Fibroblast of skin of scalp (primary cell): ENCODE measurements at places on chromosomes 2 and 18.

DNA sequence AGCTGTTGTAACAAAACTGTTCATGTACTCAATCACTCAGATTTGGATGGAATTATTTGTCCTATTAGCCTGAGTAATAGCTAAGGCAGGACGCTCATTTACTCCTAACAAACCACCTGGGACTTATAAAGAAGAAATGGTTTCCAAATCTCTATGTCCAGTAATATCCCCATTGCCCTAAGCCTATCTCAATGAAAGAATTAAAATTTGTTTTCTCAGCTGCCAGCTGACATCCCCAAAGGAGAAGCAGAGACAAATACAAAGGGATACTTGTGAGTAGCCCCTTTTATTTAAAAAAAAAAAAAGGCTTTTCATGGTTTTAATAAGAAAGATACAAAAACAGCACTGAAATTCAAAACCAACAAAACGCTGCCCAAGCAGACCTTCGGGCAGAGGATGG lies 211.4 kb upstream of the PARD3B start:
- no peak for DNase-seq

DNA sequence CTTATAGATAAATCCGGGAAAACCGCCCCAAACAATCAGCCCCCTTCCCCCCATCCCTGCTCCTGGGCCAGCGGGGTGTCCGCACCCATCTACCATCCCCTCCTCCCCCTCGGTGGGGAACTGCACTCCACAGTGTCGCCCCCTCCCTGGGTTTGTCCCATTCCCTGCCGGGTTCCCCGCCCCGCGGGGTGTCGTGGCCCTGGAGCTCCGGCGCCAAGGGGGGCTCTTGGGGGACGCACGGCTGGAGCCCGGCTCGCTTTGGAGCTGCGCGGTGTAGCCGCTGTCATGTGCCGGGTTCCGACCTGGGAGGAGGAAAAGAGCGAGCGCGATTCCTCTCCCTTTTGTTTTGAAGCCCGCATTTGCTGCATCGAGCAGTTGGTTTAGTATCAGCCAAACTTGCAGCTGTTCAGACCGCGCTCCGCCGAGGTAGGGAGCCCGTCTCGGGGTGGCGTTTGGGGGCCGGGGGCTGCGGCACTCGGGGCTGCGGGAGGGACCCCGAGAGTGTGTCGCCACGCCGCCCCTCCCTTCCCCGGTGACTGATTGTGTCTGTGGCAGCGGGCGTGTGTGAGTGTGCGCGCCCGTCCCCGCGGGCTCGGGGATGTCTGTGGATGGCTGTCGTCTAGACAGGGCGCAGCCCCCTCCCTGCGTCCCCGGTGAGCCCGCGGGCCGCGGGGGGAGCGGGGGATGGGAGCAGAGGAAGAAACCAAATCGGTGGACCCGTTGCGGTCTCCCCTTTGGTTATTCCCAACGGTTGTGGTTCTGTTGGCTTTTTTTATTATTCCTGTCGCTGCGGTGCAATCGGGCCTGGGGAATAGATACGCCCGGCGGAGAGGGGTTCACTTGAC lies 797 bp downstream of the CTIF start:
- DNase-seq: peak; percentile 56

DNA sequence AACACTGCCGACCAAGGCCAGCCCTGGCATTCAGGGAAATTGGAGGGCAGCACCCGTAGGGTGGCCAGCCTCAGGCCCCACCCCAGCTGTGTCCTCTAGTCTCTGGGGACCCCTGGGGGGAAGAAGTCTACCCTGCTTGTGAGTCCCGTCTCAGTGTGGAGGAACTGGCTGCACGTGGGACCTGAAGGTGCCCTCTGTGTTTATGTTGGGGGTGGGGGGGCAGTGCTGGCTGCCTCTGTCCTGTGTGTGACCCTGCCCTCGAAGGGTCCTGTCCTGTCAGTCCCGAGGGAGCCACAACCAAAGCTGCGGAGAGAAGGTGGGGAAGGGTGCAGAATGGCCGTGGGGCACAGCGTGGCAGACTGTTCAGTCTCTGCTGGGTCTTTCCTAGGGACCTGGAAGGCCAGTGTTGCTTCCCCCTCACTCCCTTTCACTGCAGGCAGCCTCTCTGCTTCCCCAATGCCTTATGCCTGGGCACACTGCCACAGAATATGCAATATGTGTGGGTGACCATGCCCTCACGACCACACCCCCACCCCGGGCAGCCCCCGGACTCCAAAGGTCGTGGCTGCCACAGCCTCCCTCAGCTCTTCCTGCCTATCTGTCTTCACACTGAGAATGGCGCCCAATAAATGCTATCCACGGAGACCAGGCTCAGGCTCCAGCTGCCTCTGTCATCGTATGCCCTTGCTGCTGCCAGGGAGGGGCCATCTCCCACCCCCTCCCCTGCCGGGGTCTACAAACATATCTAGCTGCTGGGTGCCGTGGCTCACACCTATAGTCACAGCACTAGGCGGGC lies 33.3 kb upstream of the SLC35F6 start:
- no peak for DNase-seq

GRCh38 chr2:225317186-225317585 lies 82.3 kb upstream of the NYAP2 start:
- no peak for DNase-seq

- DNase-seq: no peak
Measured at GRCh38 chr2:189555232-189555631, 25.4 kb downstream of the SLC40A1 start.

DNA sequence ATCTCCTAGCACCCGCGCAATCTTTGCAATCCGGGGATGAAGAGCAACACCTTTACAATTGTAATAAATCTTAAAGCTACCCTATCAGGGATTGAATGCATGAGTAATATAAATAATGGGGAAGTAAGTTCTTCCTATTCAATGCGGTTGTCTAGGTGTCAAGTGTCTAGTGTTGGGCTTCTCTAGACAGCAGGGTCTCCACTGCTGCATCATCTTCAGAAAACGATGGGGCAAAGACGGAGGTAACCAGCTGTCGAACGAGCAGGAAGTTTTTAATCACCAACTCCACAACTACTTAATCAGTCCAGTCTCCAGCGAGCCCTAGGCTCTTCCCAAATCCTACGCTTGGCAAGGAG lies 573 bp downstream of the STAM2 start:
- DNase-seq: no peak

- no peak for DNase-seq
Measured at GRCh38 chr18:33101316-33101715, 328.5 kb upstream of the KLHL14 start.
